ENCODE measurements at places on chromosomes 1 and 21. TPM values are rescaled to one million over a fixed set of nuclear protein-coding genes. Genes with fewer than 3 reads are reported as not detected.

- no peak for DNase-seq
These were observed 569 bp downstream of the KHDC4 start for GRCh38 chr1:155933591-155934096.

GRCh38 chr1:89023026-89023425 is 360 bp upstream of the GBP3 start:
- DNase-seq = no peak

GRCh38 chr1:11431941-11432507 is 46.9 kb upstream of the DISP3 start:
- no peak for DNase-seq

Gene CCDC185
- total RNA-seq = not detected

Gene RGS1
- total RNA-seq = 39.3 TPM

- DNase-seq = no peak
These were observed 1.6 kb upstream of the PADI4 start for GRCh38 chr1:17306407-17306806.

- DNase-seq = no peak
These were observed 61.6 kb upstream of the SPAG17 start for GRCh38 chr1:118246646-118247045.

Gene DMBX1
- not detected for total RNA-seq
